ENCODE measurements at places on chromosomes 11 and 22.

DNA sequence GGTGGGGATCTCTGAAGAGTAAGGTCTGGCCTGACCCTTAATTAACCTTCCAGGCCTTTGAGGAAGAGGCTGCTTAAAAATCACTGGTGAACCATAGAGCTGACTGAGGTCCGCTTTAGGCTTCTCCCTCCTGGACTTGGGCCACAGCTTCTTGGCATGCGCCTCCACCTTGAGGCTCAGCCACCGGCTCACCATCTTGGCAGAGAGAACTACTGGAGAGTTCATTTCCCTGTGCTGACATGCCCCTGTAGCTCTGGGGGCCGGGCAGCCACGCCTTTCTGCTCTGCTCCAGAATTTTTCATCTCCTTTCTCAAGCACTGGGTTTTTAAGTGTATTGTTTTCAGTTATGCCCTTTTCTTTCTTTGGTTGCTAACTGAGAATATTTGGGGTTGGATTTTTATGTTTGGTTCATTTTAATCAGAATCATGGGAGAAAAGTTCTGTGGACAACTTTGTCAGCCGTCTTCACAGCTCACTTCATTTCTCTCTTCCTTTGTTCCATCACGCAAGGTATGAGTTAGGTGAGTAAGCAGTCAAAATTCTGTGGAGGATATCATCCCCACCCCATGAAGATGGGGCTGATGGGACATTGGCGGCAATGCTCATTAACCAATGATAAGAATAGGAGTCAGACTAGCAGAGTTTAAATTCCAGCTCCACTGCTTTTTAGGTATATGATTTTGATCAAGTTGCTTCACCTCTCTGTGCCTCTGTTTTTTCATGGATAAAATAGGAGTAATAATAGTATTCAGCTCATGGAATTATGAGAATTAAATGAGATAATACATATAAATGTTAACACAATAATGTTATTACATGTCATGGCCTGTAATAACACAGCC lies 103.9 kb downstream of the DBX1 start:
- no peak for DNase-seq

- DNase-seq, result no peak
Observed at GRCh38 chr11:19499026-19499669, 213.5 kb upstream of the NAV2 start.

- no peak for DNase-seq
Observed at GRCh38 chr11:61961570-61962212, 5.7 kb downstream of the FTH1 start.

DNA sequence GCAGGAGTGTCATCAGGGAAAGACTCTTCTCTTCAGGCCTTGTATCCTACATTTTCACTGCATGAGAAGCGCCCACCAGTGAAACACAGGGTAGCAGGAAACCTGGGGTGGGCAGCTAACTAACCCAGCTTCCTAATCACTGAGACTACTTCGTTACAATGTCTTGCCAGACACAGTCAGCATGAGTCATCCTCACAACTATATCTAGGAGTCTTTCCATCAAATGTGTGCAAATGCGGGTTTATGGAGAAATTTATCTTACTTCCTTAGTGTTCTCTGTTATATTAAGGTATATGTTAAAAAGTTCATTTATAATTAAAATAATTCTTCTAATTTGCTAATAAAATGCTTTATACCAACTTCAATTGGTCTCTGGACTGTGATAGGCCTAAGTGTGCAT lies 79.9 kb upstream of the RAB1B start:
- no peak for DNase-seq

DNA sequence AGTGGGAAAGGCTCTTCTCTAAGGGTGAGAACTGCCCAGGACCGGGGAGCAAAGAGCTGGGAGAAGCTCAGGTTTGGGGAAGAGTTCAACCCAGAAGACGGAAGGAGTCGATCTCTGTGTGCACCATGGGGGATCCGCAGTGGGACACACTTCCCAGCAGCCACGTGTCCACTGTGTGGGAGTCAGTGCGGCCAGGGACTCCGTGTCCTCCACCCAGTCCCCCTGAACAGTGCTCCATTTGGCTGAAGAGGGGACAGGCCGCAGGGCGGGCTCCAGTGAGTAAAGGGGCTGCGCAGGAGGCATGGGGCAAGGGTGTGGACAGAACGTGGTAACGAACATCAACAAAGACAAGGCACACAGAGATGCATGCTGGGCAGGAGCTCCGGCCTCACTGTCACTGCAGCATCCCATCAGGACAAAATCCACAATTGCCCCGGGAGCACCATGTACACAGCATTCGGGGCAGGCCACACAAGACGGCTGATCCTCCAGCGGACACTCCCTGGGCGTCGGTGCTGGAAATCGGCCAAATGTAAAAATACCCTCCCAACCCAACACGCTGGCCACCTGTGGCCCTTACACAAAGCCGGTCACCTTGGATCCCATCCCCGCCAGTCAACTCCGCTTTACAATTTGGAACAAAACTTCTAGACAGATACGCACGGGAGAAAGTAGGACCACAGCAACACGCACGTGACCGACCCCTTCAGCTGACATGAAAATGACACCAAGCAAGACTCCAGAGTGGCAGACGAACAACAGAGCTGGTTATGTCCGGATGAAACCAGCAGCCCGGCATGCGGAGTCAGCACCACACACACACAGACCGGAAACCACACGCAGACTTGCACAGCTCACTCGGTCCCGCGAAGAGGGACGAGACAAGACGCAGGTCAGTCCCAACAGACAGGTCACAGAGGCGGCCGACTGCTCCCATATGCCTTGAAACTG lies 366.8 kb downstream of the SHANK2 start:
- DNase-seq, result peak; percentile 72
